ENCODE measurements at places on chromosomes 13 and 19.

GRCh38 chr13:90591927-90592268 is 755.6 kb upstream of the MIR17HG start:
- DNase-seq = no peak

GRCh38 chr13:30928978-30929377 is 3.5 kb upstream of the TEX26 start:
- DNase-seq = no peak

- DNase-seq = no peak
Observed at GRCh38 chr19:1312767-1313694, 27.4 kb downstream of the EFNA2 start.

- DNase-seq = no peak
Observed at GRCh38 chr19:32781280-32781679, 61.7 kb downstream of the TDRD12 start.

Measured in CD8-positive, alpha-beta T cell (primary cell).